Urinary bladder (tissue), 4 donors: ENCODE measurements at places on chromosomes 5 and 9.

- DNase-seq: no peak
Measured at GRCh38 chr5:77301447-77301883, 91.0 kb downstream of the PDE8B start.

- DNase-seq: no peak
Measured at GRCh38 chr5:175746851-175747250, 89.0 kb downstream of the HRH2 start.

- no peak for DNase-seq
Measured at GRCh38 chr5:19172926-19173470, 815.0 kb downstream of the CDH18 start.

DNA sequence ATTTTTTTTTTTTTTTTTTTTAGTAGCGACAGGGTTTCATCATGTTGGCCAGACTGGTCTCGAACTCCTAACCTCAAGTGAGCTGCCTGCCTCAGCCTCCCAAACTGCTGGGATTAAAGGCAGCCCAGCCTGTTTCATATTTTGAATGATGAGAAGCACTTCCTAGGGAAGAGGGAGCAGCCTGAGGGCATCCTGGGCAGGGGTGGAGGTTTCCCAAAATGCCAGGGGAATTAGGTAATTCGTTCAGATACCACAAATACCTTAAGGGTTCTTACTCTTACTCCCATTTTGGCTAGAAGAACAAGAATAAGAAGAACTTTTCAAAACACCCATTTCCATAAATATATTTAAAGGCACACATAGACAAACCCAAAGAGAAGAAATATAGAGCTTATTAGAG lies 29.5 kb upstream of the RAPGEF1 start:
- no peak for DNase-seq

- no peak for DNase-seq
Measured at GRCh38 chr9:124361128-124361527, 54.1 kb downstream of the PSMB7 start.

DNA sequence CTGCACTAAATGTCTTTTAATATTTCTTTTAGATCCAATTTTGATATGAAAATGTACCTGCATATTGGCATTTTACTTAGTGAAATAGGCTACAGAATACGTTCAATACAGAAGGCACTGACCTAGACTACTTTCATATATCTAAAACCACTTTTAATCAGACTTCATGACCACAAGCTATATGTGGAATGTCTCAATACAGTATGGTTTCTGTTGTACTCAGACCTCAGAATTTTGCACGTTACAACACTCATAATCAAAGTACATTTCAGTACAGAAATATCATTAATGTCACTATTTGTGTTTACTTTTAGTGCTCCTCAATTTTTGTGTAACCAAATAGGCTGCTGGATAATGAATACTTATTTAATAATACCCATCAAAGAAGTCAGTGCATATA lies 74.8 kb downstream of the MEF2C start:
- no peak for DNase-seq

GRCh38 chr5:167820101-167820990 lies 471.1 kb upstream of the WWC1 start:
- DNase-seq: no peak

GRCh38 chr9:132513416-132513815 lies 69.0 kb upstream of the BARHL1 start:
- no peak for DNase-seq

- no peak for DNase-seq
Measured at GRCh38 chr9:36293171-36293570, 34.9 kb upstream of the GNE start.

DNA sequence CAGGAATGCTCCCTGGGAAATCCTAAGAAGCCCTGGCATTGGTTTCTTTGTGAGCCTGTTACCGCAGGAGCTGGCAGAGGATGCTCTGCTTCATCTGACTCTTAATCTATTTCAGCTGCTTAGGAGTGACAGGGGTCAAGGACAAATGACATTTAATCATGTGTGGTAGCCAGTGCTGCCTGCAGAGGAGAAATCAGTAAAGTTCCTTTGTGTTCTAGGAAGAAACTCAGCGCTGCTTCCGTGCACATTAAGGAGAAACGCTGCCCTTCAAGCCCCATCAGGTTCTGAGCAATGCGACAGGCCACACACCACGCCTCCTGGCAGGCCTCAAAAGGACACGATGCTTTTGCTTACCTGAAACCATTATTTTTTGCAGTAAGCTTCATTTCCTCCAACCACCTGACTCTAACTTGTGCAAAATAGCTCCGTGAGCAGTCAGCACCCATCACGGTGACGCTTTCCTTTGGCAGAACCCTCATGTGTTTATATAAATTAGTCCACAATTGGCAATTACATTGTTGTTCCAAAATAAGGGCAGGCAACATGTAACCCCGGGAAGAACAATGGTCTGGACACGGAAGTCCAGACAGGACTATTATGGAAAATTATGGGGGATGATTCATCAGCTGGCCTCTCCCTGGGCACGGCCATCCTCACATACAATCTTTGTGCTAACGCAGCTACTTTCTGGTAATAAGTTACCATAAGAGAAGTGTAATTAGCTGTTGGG lies 387.9 kb upstream of the DAP start:
- DNase-seq: no peak

- DNase-seq: no peak
Measured at GRCh38 chr5:146825033-146825432, 53.5 kb downstream of the PPP2R2B start.

- no peak for DNase-seq
Measured at GRCh38 chr5:117077142-117077541, 502.5 kb upstream of the SEMA6A start.

- DNase-seq: no peak
Measured at GRCh38 chr5:178106556-178107239, 6.6 kb upstream of the N4BP3 start.

DNA sequence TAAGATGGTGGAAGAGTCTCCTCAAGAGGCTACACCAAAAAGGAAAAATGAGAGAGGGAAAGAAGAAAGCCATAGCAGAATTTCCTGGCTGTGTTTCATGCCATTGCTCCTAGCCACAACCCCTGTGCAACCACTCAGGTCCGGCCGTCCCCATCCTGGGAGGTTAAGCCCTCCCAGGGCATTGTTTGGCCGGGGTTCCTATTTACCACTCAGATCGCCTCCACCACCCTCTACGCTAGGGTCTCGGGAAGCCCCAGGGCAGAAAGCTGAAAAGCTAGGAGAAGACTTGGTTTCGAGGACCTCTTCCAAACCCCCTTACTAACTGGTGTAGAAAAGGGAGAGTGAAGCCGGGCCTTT lies 715 bp downstream of the RC3H2 start:
- DNase-seq: no peak
